Pulmonary artery endothelial cell (primary cell): ENCODE measurements at places on chromosomes 4 and X. TPM values are rescaled to one million over a fixed set of nuclear protein-coding genes. Genes with fewer than 3 reads are reported as not detected.

DMRTC1 gene
- not detected in 2 replicates for total RNA-seq

- DNase-seq = no peak
These were observed 21.8 kb upstream of the GBA3 start for GRCh38 chr4:22670956-22671355.

DNA sequence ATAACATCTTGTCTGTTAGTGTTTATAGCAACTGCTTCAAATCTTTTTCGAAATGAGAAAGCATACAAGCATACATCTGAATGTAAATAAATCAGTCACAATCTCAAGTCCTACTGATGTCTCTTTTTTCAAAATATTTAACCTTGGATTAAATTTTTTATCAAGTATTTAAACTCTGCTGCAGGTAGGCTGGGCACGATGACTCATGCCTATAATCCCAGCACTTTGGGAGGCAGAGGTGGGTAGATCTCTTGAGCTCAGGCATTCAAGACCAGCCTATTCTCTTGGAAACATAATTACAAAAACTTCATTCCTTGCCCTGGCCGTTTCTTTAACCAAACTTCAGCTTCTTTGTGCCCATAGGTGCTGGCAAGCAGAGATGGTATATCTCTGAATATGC is 540.3 kb upstream of the GALNT7 start:
- no peak for DNase-seq

DNA sequence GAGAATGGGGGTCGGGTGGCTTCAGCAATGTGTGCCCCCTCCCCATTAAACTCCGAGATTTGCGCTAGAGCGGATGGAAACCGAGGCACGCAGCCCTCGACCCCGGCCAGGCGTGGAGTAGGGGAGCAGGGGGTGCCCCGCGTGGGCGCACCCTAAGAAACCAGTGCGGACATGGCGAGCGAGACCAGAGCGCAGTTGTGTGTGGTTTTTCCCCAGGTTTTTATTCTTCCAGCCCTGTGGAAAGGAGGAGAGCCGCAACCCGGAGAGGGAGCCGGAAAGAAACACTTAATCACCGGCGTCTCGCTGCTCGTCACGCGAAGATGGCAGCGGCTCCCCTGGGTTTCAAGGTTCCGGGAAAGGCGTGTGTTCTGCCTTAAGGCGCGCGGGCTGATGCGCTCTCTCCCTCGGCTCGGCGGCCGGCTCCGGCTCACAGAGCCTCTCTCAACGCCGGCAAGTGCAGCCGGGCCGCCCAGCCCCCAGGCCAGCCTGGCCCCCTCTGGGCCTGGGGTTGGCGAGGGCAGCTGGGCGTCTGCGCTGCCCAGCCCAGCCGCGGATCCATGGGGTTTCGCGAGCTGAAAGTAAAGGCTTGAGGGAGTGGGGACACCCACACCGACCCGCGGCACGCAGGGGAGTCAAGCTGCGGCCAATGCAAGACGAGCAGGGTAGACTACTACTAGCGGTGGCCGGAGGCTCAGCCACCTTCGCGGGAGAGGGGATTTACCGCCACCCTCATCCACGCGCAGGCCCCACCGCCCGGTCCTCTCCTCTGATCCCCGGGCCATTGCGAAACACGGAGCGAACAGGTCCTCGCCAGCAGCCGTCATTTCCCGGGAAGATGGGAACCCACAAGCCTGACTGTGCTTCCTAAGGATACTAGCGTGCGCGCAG is 74.0 kb upstream of the BCOR start:
- DNase-seq = no peak

DNA sequence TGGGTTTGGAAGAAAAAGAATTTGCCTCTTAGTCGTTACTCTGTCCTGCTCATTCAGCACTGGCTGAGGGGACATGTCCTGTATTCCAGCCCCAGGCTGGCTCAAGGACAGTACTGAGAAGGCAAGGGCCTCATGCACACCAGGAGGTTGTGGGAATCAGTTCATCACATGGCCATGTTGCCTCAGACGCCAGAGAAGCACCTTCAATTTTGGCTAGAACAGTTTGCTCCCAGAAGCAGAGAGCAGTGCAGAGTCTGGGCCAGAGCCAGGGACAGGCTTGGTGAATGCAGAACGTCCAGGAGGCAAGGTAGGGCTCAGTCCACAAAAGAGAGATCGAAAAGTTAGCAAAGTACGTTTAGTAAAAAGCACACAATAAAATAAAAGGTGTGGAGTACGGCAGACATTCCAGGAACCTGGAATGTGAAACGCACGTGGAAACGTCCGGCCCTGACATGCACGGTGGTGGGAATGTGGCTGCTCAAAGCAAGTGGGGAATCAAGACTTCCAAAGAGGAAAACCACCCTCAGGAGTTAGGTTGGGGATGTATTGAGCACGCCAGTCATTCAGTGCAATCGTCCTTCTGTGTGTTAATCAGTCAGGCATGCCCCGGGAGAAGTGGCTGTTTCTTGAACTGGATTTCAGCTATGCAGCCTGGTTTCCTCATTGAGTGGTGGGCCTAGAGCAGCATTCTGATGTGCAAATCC is 1.2 kb upstream of the SLC2A9 start:
- DNase-seq = no peak

GJB1 gene
- not detected in 2 replicates for total RNA-seq

DNA sequence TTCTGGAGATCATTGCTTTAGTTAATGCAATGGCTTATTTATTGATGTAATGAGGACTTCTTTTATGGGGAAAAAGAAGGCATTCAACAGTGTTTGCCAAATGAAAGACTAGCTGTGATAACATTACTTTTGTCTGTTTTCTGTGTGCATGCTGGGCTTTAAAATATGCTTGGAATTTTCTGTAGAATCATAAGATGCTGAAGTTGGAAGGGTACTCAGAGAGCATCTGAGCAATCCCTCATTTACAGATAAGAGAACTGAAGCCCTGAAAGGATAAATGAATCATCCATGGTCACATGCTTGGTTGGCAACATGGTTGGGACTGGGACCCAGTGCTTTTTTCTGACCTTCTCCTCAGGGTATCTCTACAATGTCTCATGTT is 31.4 kb upstream of the PITX2 start:
- no peak for DNase-seq

GRCh38 chr4:137122876-137123275 is 409.4 kb downstream of the PCDH18 start:
- no peak for DNase-seq

TRMT44 gene
- 12.7 and 17.0 TPM in 2 replicates for total RNA-seq

TREX2 gene
- total RNA-seq = 0.73 and 1.0 TPM in 2 replicates

DNA sequence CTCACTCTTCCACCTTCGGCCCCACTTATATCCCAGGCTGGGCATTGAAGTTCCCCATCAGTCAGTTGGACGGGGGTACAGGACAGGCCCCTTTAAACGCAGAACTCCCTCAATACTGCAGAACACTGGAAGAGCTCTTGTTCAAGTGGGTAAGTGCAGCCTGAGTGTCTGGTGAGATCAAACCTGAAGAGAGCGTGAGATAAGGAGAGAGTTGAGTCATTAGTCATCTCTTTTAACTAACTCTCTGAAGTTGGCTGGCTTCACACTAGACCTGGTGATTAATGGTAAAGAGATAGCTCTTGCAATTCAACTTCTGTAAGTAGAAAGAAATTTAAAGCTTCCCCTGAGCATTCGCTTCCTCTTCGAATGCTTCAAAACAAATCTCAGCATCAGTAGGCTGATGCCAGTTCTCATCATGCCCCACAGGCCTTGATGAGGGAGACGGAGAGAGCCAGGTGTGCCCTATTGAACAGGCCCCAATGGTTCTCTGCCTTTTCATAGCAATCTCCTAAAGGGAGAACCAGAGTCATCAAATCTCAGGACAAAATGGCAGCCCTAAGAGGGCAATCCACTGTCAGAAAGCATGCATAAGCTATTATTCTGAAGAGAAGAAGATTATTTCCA is 41.0 kb upstream of the JADE1 start:
- DNase-seq = no peak
